Progenitor cell of endocrine pancreas (in vitro differentiated cells): ENCODE measurements at places on chromosomes 1 and 21. TPM values are rescaled to one million over a fixed set of nuclear protein-coding genes. Genes with fewer than 3 reads are reported as not detected.

DNA sequence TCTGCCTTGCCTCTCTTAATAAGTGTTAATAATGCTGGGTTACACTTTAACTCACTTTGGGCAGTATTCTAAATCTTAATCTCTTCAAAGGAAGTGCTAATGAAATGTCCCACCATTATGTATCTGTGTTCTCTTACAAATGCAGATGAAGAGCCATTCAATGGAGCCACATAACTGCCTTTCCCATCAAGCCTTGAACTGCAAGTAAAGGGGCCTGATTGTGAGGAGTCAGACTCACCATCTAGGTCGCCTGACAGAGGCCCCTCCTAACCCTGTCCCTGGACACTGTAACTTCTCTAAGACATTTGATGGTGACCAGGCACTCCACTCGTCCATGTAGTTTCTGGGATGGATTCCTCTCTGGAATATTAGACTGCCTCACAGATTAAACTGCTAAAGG is 329.4 kb downstream of the KIF26B start:
- no peak for DNase-seq

DNA sequence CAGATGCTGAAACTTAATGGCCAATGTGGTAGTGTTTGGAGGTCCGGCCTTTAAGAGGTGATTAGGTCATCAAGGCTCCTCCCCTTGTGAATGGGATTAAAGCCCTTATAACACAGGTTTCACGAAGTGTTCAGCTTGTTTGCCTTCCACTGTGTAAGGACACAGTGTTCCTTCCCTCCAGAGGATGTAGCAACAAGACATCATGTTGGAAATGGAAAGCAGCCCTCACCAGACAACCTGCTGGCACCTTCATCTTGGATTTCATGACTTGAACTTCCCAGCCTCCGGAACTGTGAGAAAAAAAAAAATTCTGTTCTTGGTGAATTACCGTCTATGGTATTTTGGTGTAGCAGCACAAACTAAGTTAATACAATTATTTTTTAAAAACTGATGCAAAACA is 613.8 kb downstream of the KIF26B start:
- no peak for DNase-seq

DNA sequence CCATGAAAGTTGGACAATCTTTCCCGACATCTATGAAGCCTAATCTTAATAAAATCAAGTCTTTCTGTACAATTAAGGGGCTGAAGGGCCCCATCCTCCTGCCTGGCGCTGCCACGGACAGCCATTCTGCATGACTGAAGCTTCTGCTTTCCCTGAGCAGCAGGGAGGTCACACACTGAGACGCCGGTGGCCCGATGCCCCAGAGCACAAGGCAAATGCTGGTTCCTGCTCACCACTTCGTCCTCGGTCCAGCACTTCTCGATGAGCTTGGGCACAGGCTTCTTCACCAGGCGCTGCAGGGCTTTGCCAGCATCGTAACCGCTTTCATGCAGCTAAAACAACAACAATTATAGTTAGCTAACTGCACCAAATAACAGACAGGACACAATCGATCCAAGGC is 147.8 kb downstream of the SLC45A1 start:
- DNase-seq = no peak

GRCh38 chr1:203548892-203549291 is 54.9 kb downstream of the OPTC start:
- DNase-seq = no peak

GRCh38 chr1:197731449-197731848 is 43.8 kb downstream of the DENND1B start:
- no peak for DNase-seq

- no peak for DNase-seq
Observed at GRCh38 chr1:160032165-160032820, 503 bp upstream of the PIGM start.

GRCh38 chr21:32256873-32257620 is 21.8 kb downstream of the MIS18A start:
- no peak for DNase-seq

DNA sequence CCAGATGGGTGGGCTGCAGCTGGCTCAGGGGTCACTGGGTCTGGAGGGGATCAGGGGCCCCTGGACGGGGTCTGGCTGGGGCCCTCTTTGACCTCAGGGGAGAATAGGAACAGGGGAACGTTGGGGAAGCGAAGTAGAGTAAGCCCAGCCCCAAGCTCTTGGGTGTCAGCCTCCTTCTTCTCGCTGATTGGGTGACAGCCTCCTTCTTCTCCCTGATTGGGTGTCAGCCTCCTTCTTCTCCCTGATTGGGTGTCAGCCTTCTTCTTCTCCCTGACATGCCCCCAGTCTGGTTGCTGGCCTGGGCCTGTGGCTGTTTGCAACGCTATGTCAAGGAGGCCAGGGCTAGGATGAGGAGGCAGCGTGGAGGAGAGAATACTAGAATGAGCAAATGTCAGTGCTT is 76.7 kb upstream of the CASZ1 start:
- no peak for DNase-seq

DNA sequence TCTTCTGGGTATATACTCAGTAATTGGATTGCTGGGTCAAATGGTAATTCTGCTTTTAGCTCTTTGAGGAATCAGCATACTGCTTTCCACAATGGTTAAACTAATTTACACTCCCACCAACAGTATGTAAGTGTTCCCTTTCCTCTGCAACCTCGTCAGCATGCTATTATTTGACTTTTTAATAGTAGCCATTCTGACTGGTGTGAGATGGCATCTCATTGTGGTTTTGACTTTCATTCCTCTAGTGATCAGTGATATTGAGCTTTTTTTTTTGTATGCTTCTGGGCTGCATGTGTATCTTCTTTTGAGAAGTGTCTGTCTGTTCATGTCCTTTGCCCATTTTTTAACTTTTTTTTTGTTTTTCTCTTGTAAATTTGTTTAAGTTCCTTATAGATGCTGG is 279.4 kb downstream of the PTGER3 start:
- no peak for DNase-seq

DNA sequence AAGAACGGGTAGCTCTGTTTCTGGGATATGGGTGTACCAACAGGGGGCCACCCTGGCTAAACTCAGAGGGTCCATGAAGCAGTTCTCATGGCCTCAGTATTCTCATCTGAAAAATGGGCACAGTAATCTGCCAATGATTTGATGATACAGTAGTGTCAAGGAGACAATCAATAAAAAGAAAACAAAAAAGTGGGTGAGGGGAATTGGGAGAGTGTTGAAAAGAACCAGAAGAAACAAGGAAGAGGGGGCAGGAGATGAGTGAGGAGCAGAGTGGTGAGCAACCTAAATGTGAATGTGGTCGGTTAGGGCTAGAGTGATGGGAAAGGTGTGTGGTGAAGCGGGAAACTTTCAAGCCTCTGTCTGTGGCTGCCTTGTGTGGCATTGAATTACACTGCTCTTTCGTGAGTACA is 2.0 kb downstream of the SLAMF7 start:
- DNase-seq = no peak

DNA sequence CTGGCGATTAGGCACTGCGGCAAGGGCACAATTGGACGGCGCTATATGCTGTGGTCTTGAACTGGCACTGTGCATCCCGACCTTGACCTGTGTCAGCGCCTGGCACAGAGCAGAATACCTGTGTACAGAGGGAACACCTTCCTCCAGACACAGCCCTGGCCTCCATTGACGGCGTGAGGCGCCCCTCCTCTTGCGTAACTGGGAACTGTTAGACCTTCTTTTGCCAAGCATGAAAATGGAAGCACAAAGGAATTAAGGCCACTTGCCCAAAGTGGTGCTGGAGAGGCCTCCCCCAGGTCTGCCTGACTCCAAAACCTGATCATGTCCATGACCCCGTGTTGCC is 6.8 kb upstream of the AGTRAP start:
- no peak for DNase-seq

GRCh38 chr21:44526096-44526997 is 13.6 kb downstream of the KRTAP10-1 start:
- DNase-seq = no peak

GRCh38 chr21:39348355-39349210 is at the start of gene HMGN1:
Gene HMGN1 (minus strand): TSS chr21:39349088. CDS start chr21:39348917, 171 bp downstream.
- DNase-seq = peak; percentile 80

GRCh38 chr1:22832414-22832786 is 121.8 kb downstream of the EPHB2 start:
- no peak for DNase-seq

GRCh38 chr1:62082456-62083363 is 111.9 kb upstream of the L1TD1 start:
- peak; percentile 12 for DNase-seq

The UBIAD1 gene
- total RNA-seq = 16.4 and 16.8 TPM in 2 replicates

The SPRR2A gene
- not detected in 2 replicates for total RNA-seq

The TP73 gene
- total RNA-seq = 2.2 and 2.4 TPM in 2 replicates

The WDR64 gene
- total RNA-seq = 0.07 TPM in 1 of 2 replicates, not detected in the other

The MRPL9 gene
- total RNA-seq = 79.4 and 81.0 TPM in 2 replicates

The OR2T33 gene
- total RNA-seq = not detected in 2 replicates
